ENCODE measurements at places on chromosomes 2 and 18. TPM values are rescaled to one million over a fixed set of nuclear protein-coding genes. Genes with fewer than 3 reads are reported as not detected.

GFPT1 gene
- 10.7 TPM for polyA plus RNA-seq

SERPINB2 gene
- polyA plus RNA-seq = not detected

UGT1A6 gene
- polyA plus RNA-seq = not detected

LGALSL gene
- 0.72 TPM for polyA plus RNA-seq

DCDC2C gene
- not detected for polyA plus RNA-seq

MOCOS gene
- 0.07 TPM for polyA plus RNA-seq

SPOPL gene
- polyA plus RNA-seq = 2.4 TPM

EXOC6B gene
- 2.1 TPM for polyA plus RNA-seq

CDH19 gene
- polyA plus RNA-seq = not detected

LRRTM4 gene
- polyA plus RNA-seq = not detected

TBR1 gene
- not detected for polyA plus RNA-seq

TEKT4 gene
- polyA plus RNA-seq = not detected

TMEM178A gene
- not detected for polyA plus RNA-seq

CGREF1 gene
- polyA plus RNA-seq = 0.17 TPM

FAP gene
- not detected for polyA plus RNA-seq

GPR45 gene
- not detected for polyA plus RNA-seq

SLC16A14 gene
- 0.13 TPM for polyA plus RNA-seq

- DNase-seq = no peak
Measured at GRCh38 chr2:149075853-149076252, 37.4 kb downstream of the LYPD6B start.

DNA sequence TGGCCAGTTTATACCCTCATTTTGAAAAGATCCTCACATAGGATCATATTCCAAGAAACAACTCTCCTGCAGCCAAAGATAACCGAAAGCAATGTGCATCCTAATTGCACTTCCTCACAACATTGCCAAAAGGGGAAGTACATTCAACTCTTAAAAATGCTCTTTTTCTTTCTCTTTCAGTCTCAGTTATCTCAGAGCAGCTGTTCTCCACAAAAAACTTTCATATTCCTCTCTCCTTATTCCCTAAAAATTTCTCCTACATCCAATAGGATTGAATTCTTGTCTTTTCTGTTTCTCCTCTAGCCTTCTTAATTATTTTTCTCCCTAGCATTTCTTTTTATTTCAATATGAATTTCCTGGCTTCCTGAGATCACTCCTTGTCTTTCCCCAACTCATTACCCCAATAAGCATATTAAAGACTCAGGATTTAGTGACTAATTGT is 7.4 kb upstream of the VRK2 start:
- no peak for DNase-seq

DNA sequence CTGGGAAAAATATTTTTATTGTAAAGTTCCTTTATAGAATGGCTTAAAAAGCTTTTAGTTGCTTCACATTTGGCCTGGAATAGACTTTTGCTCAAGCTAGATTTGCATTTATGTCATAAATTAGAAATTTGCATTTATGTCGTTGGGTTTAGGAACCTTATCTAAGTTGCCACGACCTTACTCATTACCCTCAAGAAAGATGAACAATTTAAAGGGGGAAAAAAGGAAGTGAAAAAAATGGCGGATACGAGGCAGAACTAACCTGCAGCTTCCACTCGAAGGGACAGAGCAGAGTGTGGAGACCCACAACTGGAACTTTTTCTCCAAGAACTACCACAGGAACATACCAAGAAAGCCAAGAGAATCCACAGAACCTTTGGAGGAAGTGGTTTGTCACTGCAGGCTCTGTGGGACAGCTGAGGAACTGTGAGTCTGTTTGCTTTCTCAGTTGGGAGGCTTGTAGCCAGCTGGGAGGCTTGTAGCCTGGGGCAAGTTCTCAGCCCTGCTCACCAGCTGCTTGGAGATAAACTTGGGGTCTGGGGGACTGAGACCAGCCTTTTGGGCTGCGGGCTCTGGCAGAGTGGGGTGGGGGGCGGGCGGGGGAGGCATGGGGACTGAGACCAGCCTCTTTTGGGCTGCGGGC is 349.9 kb upstream of the MEIS1 start:
- no peak for DNase-seq

GRCh38 chr18:32333781-32334180 is 136.9 kb downstream of the GAREM1 start:
- DNase-seq = no peak

DNA sequence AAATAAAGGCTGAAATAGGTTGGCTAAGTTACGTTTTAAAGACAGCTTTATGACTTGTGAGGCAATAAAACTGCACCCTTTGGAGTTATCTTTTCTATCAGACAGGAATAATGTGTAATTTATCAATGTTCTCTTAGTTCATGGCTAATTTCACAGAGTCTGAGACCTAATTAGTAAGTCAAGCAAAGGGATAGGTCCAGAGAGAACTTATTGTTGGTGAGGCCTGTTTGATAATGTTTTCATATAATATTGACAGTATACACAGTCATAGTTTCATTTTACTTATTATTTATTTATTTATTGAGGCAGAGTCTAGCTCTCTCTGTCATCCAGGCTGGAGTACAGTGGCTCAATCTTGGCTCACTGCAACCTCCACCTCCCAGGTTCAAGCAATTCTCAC is 1.9 kb upstream of the IL36RN start:
- no peak for DNase-seq

DNA sequence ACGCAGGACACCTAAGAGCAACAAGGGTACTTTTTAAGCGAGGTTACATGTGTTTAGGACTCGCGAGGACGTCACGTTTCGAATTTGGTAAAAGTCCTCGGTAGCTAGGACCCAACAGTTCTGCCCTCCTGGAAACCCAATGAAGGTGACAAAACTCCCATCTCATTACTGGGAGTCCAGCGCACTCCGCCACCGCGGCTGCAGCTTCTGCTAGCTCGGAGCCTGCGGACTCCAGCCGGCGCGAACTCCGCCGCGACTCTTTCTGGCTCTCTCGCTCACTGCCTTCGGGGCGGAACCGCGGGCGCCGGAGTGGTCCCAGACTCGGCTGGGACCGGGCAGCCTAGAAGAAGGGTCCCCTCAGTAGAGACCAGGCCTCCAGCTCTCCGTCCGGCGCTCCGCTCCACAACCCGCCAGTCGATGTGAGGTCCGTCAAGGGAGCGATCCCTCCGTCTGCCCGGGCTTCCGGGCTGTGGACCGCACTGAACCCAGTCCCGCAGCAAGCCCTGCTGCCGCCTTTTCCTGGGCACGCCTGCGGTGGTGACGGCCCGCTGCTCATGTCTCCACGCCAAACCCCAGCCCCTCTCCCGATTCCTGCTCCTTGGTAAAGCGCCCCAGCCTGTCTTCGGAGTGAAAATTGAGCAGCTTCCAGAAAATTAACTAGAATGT is 3.0 kb upstream of the OSR1 start:
- DNase-seq = no peak

GRCh38 chr2:38966678-38967077 is 77.0 kb downstream of the ARHGEF33 start:
- DNase-seq = no peak

GRCh38 chr18:68299906-68300305 is 415.0 kb downstream of the TMX3 start:
- DNase-seq = no peak

- DNase-seq = no peak
Measured at GRCh38 chr18:63617049-63617914, 26.8 kb downstream of the SERPINB4 start.

DNA sequence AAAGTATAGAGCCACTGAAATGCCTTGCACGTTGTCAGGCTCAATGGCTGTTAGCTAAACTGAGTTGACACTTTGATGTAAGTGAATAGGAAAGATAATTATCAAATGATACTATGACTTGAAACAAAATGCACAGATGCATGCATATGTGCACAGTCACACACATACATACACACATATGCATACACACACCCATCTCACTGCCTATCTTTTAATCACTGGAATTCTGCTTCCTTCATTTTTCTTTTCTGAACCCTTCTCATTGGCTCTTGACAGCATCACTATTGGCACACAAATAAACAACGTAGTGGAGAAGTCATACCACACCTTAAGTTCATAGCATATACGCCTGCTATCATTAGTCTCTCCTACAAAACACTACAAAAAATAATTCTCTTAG is 154.9 kb upstream of the NCKAP5 start:
- no peak for DNase-seq

- no peak for DNase-seq
Measured at GRCh38 chr2:140424471-140424870, 1644.3 kb upstream of the NXPH2 start.

- DNase-seq = no peak
Measured at GRCh38 chr18:36819621-36820020, 9.2 kb downstream of the TPGS2 start.

DNA sequence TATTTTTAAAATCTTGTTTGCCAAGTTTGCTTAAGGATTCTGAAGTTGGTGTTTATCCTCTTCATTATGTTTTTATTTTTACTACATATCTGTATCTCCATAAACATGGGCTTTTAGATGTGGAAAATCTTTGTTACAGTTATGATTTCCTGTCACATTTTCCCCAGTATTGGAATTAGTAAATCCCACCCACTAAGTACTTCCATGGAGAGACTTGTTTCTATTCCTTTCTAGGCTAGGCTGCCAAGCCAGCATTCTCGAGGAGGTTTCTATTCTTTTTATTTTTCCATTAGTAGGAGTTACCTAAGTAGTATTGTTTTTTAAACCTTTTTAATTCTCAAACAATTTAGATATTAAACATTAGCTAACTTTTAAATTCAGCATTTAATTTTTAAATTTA is 22.1 kb downstream of the PKP4 start:
- DNase-seq = no peak

DNA sequence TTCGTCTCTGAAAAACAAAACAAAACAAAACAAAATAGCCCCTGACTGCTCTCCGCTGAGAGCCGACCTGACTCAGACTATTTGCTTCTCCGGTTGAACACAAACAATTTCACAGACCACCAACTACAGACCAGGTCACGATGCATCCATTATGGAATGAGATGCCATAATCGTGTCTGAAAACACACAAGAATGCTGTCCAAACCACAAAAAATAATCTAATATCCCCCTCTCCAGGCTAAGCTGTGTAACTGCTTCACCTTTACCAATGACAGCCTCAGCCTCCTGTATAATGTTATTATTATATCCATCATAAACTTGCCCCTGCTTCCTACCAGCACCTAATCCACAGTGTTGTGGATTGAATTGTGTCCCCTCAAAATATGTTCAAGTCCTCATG is 114.7 kb downstream of the DNAH6 start:
- DNase-seq = no peak

GRCh38 chr2:105307550-105307949 is 22.0 kb downstream of the TGFBRAP1 start:
- no peak for DNase-seq

- DNase-seq = no peak
Measured at GRCh38 chr18:39746201-39746600, 2180.6 kb upstream of the CELF4 start.

GRCh38 chr2:46385786-46386577 is 88.8 kb downstream of the EPAS1 start:
- DNase-seq = no peak

GRCh38 chr2:131026919-131027318 is 66.3 kb downstream of the FAM168B start:
- DNase-seq = no peak

- DNase-seq = no peak
Measured at GRCh38 chr18:44834867-44835469, 154.3 kb downstream of the SETBP1 start.

GRCh38 chr2:1818404-1818803 is 74.1 kb upstream of the PXDN start:
- DNase-seq = no peak

DNA sequence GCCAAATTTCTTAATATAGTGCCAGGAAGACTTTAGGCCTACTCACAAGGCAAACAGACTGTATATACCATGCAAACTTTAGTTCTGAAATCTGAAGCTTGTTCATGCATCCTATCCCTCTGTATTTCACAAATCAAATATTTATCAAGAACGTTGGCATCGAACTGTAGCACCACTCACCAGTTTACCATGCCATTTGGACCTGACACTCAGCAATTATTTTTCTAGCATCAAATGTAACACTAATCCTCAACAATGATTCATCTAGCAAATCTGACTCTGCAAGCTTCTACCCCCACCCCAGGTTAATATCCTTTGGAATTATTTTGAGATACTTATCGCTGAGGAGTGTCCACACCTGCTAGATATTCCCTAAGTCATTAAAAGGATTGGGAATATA is 1506.6 kb downstream of the LRP1B start:
- DNase-seq = no peak

GRCh38 chr2:156784020-156784701 is 348.0 kb downstream of the GPD2 start:
- no peak for DNase-seq

DNA sequence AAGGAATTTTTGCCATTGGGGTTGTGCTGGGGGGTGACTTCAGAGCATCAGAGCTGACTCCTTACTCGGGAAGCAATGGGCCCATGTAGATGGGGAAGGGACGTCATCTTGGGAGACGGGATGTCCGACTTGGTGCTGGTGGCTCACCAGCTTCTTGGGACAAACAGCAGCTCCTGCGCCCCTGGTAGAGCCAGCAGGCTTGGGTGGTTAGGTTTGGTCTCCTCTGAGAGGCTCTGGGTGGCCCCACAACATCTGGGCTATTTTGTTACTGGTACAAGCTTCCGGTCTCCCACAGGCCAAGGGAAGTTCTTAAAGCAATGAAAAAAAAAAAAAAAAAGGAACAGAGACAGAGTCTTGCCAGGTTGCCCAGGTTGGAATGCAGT is 1.8 kb downstream of the NGEF start:
- DNase-seq = no peak

GRCh38 chr2:15040429-15041084 is 408.0 kb downstream of the LRATD1 start:
- DNase-seq = no peak
